Muscle of leg (tissue), 16 donors: ENCODE measurements at places on chromosomes 16 and 17. TPM values are rescaled to one million over a fixed set of nuclear protein-coding genes. Genes with fewer than 3 reads are reported as not detected.

KRT25 gene
- total RNA-seq = 0.35 TPM

ZNF597 gene
- total RNA-seq = 2.3 TPM

PIRT gene
- total RNA-seq = 0.04 TPM

KRT33A gene
- not detected for total RNA-seq
